ENCODE measurements at places on chromosomes 2 and 18.

DNA sequence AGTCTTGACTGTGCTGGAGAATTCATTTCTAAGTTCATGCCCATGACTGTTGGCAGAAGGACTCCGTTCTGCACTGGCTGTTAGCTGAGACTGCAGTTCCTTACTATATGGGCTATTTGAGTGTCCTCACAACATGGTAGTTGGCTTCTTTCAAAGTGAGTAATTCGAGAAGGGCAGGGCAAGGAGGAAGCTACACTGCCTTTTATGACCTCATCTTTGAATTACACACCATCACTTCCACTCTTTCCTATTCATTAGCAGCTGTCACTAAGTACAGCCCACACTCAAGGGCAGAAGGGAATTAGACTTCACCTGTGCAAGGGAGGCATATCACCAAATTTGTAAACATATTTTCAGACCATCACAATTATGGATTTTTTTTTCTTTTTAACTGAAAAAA lies 55.9 kb upstream of the EPAS1 start:
- DNase-seq = no peak

GRCh38 chr2:237309416-237309815 lies 104.5 kb downstream of the COL6A3 start:
- no peak for DNase-seq

- DNase-seq = no peak
Observed at GRCh38 chr2:142819411-142819810, 58.1 kb upstream of the KYNU start.

DNA sequence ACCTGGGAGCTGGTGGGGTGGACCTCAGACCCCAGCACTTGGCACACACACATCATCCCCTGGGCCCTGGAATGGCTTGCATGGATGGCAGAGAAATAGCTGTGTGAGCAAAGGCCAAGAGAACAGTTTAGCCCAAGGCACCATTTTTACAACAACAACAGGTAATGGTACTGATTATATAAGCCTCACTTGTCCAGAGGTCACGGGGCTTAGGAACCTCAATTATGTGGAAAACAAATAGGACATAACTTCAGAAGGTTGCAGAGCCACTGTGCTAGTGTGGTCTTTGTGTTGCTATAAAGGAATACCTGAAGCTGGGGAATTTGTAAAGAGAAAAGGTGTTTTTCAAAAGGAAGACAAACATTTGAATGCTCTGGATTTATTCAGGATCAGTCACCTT lies 13.2 kb downstream of the STEAP3 start:
- DNase-seq = no peak

- DNase-seq = no peak
Observed at GRCh38 chr2:238237431-238238135, 2.3 kb downstream of the HES6 start.

DNA sequence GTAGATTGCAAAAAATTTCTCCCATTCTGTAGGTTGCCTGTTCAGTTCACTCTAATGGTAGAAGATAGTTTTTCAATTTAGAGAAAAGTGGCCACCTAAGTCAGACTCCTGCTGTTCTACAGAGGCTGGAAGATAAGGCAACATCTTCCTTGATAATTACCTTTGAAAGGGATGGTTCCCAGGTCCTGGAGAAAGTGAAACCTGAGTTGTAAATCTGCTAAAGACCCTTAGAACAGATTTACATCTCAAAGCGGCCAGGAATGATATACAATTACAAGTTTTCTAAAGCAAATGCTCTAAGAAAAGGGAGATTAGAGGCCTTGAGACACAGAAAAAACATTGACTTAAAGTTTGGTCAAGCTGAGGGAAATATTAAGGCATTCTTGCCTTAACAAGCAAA lies 1350.2 kb upstream of the FAM98A start:
- no peak for DNase-seq

DNA sequence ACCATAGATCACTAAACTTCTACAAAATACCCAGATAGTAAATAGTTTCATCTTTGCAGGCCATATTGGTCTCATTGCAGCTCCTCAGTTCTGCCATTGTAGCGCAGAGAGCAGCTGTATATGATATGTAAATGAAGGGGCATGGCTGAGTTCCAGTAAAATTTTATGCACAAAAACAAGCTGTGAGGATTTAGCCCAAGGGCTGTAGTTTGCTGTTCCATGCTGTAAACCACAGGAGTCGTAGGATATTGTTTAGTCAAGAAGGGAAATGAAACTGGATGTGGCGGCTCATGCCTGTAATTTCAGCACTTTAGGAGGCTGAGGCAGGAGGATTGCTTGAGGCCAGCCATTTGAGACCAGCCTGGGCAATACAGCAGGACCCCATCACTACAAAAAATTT lies 83.0 kb downstream of the MGAT5 start:
- DNase-seq = no peak

DNA sequence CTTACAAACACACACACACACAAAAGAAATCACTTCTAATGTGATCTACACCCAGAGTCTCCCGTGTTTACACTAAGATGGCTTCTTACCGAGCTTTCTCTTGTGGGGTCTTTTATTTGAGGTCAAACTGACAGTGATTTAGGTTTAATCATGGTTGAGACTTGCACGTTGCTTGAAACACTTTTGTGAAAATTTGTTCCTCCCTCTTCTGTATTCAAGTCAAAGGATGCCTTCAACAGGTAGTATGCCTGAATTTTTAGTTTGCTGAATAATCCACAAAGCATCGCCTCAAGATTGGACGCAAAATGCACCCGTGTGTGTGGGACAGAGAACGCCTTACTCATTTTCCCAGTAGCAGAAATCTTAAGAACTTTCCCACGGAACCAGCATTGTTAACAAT lies 4.0 kb upstream of the ZNF516 start:
- no peak for DNase-seq

DNA sequence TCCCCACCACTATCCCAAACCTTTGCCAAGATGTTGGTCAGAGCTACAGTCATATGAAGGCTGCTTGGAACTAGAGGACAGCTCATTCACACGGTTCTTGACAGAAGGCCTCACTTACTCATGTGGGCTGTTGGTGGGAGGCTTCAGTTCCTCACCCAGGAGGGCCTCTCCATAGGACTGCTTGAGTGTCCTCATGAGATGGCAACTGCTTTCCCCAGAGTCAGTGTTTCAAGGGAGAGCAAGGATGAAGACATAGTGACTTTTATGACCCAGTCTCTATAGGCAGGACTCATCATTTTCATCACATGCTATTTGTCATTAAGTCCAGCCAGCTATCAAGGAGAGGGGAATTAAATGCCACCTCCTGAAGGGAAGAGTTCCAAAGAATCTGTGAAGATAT lies 33.4 kb upstream of the OLA1 start:
- no peak for DNase-seq

- peak; percentile 17 for DNase-seq
Observed at GRCh38 chr2:42492691-42493467, 903 bp downstream of the KCNG3 start.

GRCh38 chr2:222864296-222864695 lies 3.5 kb downstream of the ACSL3 start:
- no peak for DNase-seq
